Caki2 (cell line): ENCODE measurements at places on chromosomes 4 and X. TPM values are rescaled to one million over a fixed set of nuclear protein-coding genes. Genes with fewer than 3 reads are reported as not detected.

The ERVMER34-1 gene
- not detected in 2 replicates for total RNA-seq

- DNase-seq: no peak
Observed at GRCh38 chr4:66704243-66704642, 841.1 kb downstream of the CENPC start.

GRCh38 chr4:78665216-78665770, 110.9 kb upstream of the BMP2K start:
- no peak for DNase-seq

- DNase-seq: no peak
Observed at GRCh38 chr4:104815665-104816064, 321.0 kb upstream of the CXXC4 start.

- DNase-seq: no peak
Observed at GRCh38 chr4:119750048-119750447, 121.4 kb upstream of the PDE5A start.
